ENCODE measurements at places on chromosomes 4 and X.

GRCh38 chr4:145503486-145504072 lies 21.9 kb downstream of the SMAD1 start:
- no peak for DNase-seq

DNA sequence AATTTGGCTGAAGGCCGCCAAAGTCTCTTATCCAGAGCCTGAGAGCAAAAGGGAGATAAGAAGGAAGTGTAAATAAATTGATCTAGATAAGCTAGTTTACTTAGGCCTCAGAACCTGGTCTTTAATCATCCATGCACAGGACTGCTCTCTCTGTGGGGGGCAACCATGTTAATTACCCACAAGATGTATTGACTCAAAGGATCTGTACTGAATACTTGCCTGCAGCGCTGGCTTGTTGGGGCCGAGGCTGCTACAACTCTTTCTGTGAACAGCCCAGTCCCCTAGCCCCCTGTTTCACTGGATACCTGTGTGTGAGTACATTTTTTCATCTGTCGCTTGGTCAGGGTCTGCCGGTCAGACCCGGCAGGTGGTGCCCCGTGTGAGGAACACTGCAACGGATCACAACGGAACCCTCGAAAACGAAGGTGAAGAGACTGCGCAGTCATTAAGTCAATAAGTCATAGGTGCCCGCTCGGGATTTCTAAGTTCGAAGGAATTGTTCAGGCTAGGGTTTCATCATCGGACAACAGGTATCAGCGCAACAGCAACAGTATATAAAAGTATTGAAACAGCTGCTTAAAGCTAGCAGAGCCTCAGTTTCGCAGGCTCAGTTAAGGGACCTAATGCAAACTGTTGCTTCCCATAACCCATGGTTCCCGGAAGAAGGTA lies 8.3 kb downstream of the MAGEA11 start:
- DNase-seq, result no peak

DNA sequence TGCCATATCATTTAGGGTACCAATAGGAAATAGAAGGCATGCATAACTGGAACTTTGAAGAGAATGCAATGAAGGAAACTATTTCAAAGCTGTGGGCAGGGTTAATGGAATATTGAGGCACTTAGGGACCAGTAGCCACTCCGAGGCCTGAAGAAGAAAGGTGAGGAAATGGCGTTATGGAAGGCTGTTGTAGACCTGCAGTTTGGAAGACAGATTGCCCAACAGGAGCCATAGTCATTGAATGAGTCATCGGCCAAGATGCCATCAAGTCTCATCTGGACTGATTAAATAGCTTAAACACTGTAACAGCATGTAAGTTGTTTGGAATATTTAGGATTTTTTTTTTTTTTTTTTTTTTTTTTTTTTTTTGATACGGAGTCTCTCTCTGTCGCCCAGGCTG lies 11.6 kb downstream of the CXCL13 start:
- no peak for DNase-seq

GRCh38 chrX:5681159-5681558 lies 547.5 kb downstream of the NLGN4X start:
- DNase-seq, result no peak

GRCh38 chr4:31518796-31519250 lies 798.7 kb downstream of the PCDH7 start:
- DNase-seq, result no peak

GRCh38 chr4:85500110-85500867 lies 25.3 kb downstream of the ARHGAP24 start:
- no peak for DNase-seq

- no peak for DNase-seq
These were observed 36.9 kb upstream of the PROM1 start for GRCh38 chr4:16120720-16121119.

GRCh38 chr4:113212613-113213012 lies 163.2 kb downstream of the ANK2 start:
- DNase-seq, result no peak

GRCh38 chr4:37244583-37245390 lies at the start of gene NWD2:
Gene NWD2 (plus strand): TSS chr4:37244743. CDS start chr4:37245068, 325 bp downstream.
- no peak for DNase-seq

- no peak for DNase-seq
These were observed 10.5 kb upstream of the APOOL start for GRCh38 chrX:84993150-84993549.

DNA sequence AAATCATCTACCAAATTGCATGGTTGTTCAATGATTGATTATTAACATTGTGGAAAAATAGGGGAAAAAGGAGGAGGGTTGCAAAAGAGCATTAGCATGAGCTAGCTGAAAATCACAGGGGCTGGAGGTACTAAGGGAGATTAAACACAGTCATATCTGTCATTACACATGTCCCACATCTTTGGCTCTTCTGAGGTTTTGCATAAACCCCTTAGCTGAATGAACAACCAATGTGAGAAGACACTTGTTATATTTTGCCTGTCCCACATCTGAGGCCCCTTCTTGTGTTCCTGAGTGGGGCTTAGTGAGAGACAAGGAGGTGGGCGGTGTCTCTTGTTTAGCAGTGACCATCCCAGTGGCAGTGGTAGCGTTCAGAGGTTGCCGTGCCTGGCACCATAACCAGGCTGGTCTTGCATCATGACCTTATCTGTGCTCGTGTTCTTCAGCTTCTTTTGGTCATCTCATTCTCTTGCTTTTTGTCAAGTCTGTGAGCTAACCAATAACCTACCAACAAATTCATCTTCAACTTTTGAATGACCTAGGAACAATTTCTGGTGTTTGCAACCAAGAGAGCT lies 95.6 kb downstream of the MID1IP1 start:
- DNase-seq, result no peak

Data from activated T-cell treated with anti-CD3 and anti-CD28 coated beads for 1 hour (primary cell).